ENCODE measurements at places on chromosomes 13 and 19. TPM values are rescaled to one million over a fixed set of nuclear protein-coding genes. Genes with fewer than 3 reads are reported as not detected.

SYT3 gene
- 0.53 TPM for total RNA-seq

STOML3 gene
- total RNA-seq: not detected

CCDC159 gene
- 21.0 TPM for total RNA-seq

C3 gene
- total RNA-seq: 6.1 TPM

LILRB2 gene
- not detected for total RNA-seq

SIAH3 gene
- total RNA-seq: 0.10 TPM

TNFRSF19 gene
- 8.0 TPM for total RNA-seq

FPR3 gene
- not detected for total RNA-seq

ATP8B3 gene
- 1.5 TPM for total RNA-seq

PLEKHG2 gene
- 60.0 TPM for total RNA-seq

ZSCAN5B gene
- not detected for total RNA-seq

B3GNT8 gene
- total RNA-seq: 5.5 TPM

USE1 gene
- 24.5 TPM for total RNA-seq

SYNGR4 gene
- total RNA-seq: not detected

MICU2 gene
- total RNA-seq: 85.5 TPM

THSD8 gene
- not detected for total RNA-seq

ZIC2 gene
- total RNA-seq: not detected

EHD2 gene
- total RNA-seq: 245 TPM

LILRA1 gene
- not detected for total RNA-seq

KLK14 gene
- not detected for total RNA-seq

FLT3 gene
- total RNA-seq: not detected

C13orf42 gene
- not detected for total RNA-seq

ZNF497 gene
- total RNA-seq: 0.58 TPM

PEAK3 gene
- total RNA-seq: not detected

THSD1 gene
- 26.4 TPM for total RNA-seq

PALM3 gene
- total RNA-seq: not detected

C19orf81 gene
- 3.1 TPM for total RNA-seq

SHISA2 gene
- 15.5 TPM for total RNA-seq

SYDE1 gene
- 39.4 TPM for total RNA-seq

PDE4C gene
- total RNA-seq: not detected

IGFL1 gene
- not detected for total RNA-seq

C19orf85 gene
- not detected for total RNA-seq

MEF2B gene
- not detected for total RNA-seq

ZSCAN4 gene
- total RNA-seq: not detected

RNU6-9 gene
- total RNA-seq: not detected

NLRP5 gene
- total RNA-seq: not detected

PSG7 gene
- not detected for total RNA-seq

SOX21 gene
- not detected for total RNA-seq

PRKCSH gene
- 288 TPM for total RNA-seq

SELENOV gene
- total RNA-seq: not detected

SYCN gene
- total RNA-seq: not detected
